ENCODE measurements at places on chromosomes 2 and 18.
A peak's percentile ranks its signal among the peaks of the same experiment; 100 is the strongest.

- DNase-seq: peak; percentile 73
Measured at GRCh38 chr18:9422816-9423519, 52.3 kb upstream of the RALBP1 start.

DNA sequence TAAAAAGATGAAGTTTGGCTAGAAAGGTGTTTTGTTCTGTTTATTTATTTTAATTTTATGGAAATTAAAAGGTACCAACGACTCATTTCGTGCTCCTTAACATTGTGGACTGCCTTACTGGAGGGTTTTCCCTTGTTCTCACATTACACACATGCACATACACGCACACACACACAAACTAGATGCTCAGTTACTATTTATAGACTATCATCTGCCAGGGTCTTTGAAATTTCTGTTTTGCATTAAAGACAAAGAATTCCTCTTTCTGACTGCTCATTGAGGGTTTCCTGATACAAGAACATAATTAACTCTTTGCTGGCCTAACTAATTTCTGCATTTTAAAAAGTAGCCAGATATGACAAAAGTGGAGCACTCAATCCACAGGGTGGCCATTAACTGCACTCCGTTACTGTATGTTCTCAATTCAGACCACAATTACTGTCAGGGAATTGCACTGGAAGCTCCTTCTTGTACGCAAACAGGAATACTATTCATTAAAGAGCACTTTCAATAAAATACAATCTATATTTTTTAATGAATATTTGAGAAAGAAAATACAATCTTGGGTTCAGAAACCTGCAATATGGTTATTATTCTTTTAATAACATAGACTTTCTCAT, 366.9 kb upstream of the GALNT5 start:
- no peak for DNase-seq

DNA sequence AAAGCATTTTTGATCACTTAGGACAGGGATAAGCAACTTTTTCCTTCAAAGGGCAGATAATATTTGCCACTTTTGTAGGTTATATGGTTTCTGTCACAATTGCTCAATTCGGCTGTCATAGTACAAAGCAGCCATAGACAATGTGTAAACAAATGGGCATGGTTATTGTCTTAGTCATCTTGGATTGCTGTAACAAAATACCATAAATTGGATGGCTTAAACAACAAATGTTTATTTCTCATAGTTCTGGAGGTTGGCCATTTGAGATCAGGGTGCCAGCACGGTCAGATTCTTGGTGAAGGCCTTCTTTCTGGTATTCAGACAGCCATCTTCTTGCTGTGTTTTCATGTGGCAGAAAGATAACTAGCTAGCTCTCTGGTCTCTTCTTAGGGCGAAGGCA, 91.2 kb downstream of the TAF4B start:
- no peak for DNase-seq

DNA sequence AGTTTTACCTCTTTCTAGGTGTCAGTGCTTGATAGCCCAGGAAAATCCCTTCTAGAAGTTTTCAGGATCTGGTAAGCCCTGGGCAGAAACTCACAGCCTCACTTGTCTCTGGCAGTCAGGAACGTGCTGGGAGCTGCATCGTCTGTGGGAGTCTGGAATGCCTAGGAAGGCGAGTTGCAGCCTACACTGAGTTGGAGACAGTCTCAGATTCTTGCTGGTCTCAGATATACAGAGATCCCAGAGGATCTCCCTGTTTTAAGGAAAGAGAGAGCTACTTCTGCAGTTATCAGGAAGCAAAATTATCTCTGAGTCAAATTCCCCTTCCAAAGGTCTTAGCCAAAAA, 104.4 kb upstream of the CDC42EP3 start:
- no peak for DNase-seq

DNA sequence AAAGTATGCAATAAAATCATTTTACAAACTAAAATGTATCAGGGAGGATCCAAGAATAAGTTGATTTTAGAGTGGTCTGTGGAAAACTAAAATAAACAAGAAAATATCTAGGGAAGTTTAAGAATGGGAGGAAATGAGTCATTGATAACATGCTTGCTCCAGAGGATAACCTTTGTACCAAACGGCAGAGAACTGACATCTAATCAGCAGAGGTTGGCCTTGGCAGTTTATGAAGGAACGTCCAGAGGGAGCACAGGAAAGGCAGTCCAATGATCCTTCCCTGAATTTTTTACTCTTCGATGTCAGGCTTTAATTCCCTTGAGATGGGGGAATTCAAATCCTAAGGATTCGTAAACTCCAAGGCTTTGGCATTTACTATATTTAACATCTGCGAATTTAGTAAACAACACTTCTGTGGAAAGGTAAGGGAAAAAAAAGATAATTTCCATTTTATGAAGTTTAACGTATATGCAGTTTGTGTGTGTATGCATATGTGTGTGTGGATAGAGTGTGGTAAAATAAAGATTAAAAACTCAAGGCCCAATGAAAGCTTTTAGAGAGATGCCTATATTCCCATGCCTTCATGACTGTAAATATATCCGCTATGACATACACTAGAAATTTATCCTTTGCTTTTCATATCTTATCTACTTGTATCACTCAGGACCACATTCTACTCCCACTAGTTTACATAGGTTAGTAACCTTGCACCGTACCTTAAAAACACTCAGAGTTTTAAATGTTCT, 8.7 kb upstream of the INPP1 start:
- no peak for DNase-seq

GRCh38 chr18:2845172-2845571, 1.6 kb upstream of the EMILIN2 start:
- DNase-seq: no peak

DNA sequence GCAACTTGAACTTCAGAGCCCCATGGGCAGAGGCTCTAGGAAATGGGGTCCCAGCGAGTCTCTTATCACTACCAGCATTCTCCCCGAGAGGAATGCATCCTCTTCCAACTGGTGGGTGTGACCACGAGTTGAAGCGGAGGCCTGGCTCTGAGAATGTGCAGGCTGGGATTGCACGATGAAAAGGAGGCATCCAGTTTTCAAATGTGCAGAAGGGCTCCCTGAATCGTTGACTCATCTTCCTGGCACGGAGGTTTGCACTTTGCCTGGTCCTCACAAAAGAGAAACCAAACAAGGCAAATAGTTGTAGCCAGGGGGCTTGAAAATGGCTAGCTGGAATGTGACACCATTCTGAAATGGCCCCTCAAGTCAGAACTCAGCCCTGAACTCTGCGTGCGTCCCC, 216.7 kb downstream of the GLI2 start:
- no peak for DNase-seq

DNA sequence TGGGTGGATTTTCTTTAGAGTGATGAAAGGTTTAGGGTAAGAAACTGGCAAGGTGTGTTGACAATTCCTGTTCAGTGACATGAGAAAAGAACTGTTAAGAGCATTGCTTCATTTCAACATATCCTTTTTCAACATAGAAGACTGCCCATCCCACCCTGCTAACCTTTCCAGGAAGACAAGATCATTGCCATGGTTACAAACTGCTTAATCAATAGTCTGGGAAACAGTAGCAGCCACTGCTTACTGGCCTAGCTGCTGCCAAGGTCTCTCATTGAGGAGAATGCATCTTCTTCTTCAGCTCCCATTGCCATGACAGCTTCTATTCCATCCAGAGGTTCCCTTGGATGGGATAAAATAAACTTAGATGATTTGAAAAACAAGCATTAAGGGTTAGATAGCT, 212.1 kb downstream of the LRRTM1 start:
- no peak for DNase-seq

DNA sequence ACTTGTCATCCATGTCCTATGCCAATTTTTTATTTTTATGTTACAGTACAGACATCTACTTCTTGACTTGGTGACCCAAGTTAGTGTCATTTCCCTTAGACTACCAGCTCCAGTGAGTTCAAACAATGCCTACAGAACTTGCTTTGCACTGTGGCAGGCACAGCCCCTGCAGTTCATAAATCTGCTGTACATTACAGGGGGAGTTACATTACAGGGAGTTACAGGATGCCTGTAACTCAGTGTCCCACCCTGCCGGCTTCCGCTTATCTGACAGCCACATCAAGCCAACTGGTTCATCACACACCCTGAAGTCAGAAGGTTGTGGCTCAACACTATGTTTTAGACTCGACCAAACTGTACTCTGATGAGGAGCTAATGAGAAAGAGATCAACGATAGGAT, 7.8 kb upstream of the NPAS2 start:
- no peak for DNase-seq

GRCh38 chr2:11234309-11234708, 79.0 kb downstream of the SLC66A3 start:
- DNase-seq: no peak

GRCh38 chr2:95296880-95297487, at the start of gene KCNIP3:
KCNIP3 (plus strand) TSS chr2:95297347; CDS start chr2:95297439, 92 bp downstream.
- DNase-seq: no peak

- no peak for DNase-seq
Measured at GRCh38 chr18:9321736-9322135, 12.8 kb upstream of the TWSG1 start.

- no peak for DNase-seq
Measured at GRCh38 chr2:46951290-46952064, 35.9 kb upstream of the MCFD2 start.

- DNase-seq: no peak
Measured at GRCh38 chr2:10977003-10977402, 65.3 kb downstream of the KCNF1 start.

DNA sequence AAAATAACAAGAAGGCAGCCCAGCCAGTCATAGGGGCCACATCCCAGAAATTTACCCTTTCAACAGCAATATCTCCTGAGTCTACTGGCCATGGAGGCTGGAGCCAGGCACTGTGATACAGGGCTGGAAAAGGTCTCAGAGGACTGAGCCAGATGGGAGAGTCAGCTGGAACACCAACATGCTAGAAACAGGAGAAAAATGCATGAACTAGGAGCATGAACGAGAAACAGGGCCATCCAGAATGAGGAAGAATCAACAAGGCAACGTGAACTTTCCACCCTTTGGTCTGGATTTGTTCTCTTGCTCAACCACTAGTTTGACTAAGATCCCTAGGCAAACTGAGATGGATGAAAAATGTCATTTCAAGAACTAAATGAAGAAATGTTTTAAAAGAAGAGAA, 13.1 kb downstream of the PID1 start:
- DNase-seq: no peak

- DNase-seq: no peak
Measured at GRCh38 chr2:66547887-66548286, 113.0 kb downstream of the MEIS1 start.

GRCh38 chr2:27792759-27793158, 21.2 kb downstream of the MRPL33 start:
- DNase-seq: no peak

GRCh38 chr2:200311139-200311538, 4.6 kb downstream of the SPATS2L start:
- DNase-seq: no peak

DNA sequence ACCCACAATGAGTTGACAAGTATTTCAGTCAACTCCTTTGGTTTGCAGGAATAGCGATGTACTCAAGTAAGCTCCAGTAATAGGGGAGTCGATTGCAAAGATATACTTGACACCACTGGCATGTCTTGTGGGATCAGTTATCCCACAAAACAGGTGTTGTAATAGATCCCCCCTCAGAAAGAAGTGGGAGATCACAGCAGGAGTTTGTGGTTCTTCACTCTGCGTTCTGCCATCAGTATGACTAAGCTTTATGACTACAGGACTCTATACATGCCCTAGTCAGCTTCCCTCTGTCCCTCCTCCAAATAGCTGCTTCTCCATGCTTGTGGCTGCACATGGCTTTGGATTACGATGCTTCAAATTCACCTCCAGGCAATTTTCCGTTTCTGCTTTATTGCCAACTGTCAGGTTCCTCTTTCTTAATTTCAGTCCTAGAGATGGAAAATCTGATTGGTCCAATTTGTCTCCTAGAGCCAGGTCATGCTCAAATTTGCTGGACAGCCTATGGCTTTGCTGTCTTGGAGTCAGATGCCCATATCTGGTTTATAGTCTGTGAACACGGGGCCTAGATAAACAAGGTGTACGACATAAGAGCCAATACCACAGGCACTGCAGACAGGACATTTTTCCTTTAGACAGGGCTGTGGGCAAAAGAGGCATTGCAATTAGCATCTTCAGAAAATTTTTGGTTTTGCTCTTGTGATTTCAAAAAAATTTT, 221.7 kb downstream of the PAX3 start:
- no peak for DNase-seq

DNA sequence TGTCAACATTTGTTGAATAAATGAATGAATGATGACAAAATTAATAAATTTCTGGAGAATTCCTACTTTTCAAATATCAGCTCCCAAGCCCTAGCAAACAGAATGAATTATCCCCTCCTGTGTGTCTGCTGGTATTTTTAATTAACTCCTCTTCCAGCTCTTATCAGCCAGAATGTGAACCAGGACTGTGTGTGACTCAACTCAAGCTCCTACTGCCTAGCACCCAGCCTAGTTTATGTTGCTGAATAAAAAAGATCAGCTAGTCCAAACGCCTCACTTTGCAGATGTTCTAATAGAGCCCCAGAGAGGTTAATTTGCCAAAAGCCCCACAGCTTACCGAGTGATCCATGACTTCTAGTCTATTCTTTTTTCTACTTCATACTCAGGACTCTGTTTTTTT, 50.3 kb downstream of the RABL2A start:
- no peak for DNase-seq

- no peak for DNase-seq
Measured at GRCh38 chr2:240791821-240792628, 28.0 kb downstream of the KIF1A start.

DNA sequence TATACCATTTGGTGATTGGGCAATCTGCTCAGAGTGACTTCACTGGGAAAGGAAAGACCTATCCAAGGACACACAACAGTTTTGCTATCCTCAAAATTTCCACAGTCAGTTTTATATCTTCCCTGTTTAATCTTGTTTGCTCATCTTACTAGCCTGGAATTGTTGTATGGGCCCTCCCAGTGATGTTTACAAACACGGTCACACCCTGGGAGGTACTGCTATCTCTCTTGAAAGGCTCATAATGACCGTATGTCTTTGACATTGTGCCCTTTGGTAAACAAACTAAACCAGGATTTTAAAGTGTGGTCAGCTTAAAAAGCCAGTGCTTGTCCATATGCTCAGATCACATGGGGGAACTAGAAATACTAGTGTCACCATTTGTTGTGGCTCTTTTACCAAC, 277.0 kb downstream of the CDH2 start:
- no peak for DNase-seq

DNA sequence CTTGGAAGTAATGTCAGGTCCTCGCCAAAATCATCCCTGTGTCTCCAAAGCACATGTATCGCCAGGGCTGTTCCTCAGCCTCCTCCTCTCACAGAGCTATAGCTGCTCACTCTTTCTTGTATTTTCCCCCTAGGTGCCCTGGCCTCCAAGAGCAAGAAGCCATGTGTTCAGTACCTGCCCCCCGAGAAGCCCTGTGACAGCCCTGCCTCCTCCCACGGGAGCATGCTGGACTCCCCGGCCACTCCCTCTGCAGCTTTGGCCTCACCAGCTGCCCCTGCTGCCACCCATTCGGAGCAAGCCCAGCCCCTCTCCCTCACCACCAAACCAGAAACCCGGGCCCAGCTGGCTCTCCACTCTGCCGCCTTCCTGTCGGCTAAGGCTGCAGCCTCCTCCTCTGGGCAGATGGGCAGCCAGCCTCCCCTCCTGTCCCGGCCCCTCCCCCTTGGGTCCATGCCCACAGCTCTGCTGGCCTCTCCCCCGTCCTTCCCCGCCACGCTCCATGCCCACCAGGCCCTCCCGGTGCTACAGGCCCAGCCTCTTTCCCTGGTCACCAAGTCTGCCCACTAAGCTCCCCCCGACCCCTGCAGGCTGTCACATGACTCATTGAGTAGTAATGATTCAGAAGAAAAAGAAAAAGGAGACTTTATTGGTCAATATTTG, 18.8 kb downstream of the TGOLN2 start:
- no peak for DNase-seq

All from epithelial cell of prostate (primary cell).